Suppressor macrophage treated with lipopolysaccharide for 1 hour (primary cell): ENCODE measurements at places on chromosomes 7 and 10.

DNA sequence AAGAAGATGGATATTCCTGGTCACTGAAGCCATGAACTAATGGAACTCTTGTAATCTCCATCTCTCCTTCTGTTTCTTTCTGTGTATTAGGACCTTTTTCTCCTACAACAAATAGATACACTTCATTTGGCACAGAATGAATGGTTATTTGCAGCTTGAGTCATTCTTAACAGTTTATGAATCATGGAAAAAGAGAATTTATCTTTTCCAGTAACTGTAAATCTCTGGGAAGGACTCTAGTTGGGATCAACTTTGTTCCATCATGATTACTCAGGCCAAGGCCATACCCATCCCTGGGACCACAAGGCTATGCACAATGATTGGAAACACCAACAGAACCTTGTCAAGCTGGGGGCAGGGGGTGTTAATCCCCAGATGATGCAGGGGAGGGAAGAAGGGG lies 36.1 kb upstream of the MDFIC start:
- no peak for DNase-seq

DNA sequence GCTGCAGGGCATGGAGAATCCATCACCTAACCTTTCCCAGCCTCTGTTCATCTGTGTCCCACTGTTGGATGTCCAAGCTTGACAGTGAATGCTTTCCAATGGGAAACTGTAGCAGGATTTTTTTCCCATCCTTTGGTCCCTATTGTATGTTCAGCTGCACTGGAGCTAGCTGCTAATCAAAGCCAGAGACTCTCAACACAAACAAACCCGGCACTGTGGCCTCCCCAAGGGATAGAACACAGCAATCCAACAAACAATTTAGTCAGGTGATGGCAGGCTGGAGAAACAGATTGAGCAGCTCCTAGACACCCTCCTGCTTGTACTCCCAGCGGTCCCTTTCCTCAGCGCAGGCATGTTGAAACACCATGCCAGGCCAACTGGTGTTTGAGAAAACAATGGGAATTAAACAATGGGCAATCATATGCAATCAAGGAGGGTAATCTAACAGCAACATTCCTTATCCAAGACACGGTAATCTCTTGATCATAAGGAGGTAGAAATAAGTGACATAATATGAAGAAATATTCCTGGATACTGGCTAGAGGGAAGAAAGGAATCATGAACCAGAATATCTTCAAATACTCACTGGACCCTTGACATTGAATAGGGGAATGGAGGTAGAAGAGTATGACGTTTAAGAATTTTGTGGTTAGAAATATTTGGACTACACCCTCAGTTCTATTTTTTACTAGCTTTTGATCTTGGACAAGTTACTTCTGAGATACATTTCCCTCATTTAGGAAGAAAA lies 15.0 kb downstream of the PTN start:
- no peak for DNase-seq

- DNase-seq: no peak
Measured at GRCh38 chr10:36721871-36722270, 403.5 kb upstream of the ANKRD30A start.

DNA sequence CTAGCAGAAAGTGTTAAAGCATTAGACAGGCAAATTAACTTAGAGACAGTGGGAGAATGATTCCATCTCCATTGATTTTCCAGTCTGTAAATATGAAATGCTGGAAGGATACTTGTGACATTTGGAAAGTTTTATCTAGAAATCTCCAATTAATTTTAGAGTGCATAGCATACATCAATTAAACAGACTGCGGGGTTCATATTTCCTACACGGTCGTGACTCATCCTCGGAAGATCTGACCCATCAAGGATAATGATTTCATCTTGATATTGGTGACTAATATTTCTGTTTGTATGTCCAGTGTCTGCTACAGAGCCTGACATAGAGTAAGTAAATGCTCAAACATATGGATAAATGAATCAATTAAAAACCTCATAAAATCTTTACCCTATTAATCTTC lies 474.9 kb downstream of the KCNMA1 start:
- no peak for DNase-seq

DNA sequence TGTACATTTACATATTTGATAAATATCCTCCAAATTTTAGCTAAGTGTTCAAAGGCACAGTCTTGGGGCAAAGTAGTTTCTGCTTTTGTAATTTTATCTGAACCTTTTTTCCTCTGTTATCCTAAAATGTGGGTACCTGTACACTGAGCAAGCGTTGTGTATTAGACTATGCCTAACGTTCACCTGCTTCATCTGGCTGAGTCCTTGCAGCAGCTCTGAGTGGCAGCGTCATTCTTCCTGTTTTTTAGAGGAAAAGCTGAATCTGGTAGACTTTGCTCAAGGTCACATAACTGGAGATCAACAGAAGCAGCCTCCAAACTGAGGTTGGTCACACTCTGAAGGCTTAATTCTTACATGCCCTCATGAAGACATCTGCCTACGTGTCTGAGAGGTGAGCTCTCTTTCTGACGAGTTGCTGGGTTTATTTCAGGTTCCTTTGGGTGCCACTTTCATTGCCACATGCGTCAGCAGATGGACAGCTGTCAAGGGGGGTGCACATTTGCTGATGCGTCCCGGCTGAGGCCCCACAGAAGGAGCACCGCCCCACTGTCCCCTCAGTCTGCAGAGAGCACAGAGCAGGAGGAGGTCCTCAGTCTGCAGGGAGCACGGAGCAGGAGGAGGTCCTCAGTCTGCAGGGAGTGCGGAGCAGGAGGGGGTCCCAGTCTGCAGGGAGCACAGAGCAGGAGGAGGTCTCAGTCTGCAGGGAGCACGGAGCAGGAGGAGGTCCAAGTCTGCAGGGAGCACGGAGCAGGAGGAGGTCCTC lies 406.5 kb upstream of the SHH start:
- no peak for DNase-seq

DNA sequence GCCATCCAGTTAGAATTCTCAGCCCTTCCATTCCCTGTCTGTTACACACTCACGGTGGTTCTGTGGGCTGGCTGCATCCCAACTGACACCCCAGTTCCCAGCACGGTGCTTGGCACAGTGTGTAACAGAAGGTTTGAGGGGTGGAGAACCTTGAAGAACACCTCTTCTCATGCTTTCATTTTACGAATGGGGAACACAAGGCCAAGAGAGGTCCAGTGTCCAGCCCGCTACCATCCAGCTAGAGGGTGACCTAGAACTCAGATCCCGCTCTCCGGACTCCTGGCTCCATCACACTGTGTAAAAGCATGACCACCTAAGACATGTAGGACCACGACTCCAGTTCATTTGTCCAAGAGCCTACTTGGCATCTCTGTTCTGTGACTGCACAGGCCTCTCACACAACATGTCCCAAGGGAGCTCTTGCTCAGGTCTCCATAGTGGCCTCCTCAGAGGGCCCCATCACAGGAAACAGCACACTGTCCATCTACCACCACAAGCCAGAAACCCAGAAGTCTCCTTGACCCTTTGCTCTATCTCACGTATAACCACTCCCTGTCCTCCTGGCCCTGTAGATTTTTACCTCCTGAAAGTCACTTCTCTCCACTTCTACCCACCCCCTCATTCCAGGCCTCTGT lies 2.8 kb upstream of the CDH23 start:
- no peak for DNase-seq

- no peak for DNase-seq
Measured at GRCh38 chr7:129525225-129525862, 23.0 kb downstream of the SMKR1 start.

DNA sequence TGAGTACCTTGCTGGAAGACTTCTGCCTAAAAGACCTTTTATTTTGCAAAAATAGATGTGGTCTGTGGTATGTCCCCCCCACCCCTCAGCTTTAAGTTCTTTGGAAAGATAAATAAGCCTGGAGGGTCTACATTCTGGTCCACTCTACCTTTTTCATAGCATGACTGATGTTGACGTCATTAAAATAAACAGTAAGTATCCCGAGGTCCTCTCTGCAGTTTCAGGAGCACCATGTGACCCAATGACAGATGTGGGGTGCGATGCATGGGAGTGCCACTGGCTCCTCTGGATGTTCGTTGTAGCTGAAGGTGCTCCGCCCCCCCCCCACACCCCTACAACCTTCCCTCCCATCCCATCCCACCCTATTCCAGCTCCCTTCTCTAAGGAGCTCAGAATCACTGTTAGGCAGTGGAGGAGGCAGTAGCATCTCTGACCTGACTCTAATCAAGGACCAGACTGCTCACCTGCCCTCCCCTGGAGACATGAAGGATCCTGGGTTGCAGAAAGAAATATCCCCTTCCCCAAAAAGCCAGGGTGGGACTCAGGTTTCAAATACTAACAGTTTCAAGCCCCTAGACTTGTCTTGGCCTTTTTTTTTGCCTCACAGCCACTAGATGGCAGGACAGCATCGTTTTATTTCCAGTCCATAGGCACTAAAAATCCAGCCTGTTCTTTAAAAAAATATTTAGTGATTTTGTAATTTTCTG lies 25.1 kb downstream of the CASP7 start:
- peak; percentile 52 for DNase-seq

GRCh38 chr10:127702271-127702670 lies 34.7 kb upstream of the FOXI2 start:
- no peak for DNase-seq

- DNase-seq: peak; percentile 50
Measured at GRCh38 chr10:72812415-72812752, 81.2 kb upstream of the OIT3 start.

DNA sequence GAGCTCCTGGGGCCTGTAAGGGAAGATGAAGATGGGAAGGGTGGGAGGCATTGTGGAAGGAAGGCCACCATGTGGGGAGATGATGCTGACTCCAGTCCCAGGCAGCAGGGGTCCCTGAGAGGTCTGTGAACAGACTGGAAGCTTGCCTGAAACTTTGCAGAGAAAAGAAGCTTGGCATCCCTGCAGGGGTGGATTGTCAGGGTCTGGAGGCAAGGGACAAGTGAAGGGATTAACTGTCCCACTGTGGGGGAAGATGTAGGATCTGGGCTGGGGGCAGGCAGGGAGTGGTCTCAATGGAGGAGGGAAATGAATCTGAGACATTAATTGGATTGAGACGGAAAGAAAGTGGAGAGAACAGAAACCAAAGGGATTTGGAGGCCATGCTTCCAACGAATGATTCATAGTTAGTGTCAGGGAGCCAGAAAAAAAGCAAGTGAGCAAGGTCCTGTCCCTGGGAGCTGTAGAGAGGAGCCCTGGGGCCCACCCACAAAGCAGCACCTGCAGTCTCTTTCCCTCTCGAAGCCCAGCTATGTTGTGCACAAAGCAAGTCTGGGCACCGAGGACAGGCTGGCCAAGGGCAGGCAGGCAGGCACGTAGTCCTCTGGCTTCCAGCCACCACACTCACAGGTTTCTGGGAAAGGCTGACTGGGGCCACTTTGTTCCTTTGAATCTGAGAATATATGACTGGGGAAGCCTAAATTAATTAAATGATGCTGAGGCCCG lies 4.7 kb upstream of the SLC18A3 start:
- DNase-seq: no peak

DNA sequence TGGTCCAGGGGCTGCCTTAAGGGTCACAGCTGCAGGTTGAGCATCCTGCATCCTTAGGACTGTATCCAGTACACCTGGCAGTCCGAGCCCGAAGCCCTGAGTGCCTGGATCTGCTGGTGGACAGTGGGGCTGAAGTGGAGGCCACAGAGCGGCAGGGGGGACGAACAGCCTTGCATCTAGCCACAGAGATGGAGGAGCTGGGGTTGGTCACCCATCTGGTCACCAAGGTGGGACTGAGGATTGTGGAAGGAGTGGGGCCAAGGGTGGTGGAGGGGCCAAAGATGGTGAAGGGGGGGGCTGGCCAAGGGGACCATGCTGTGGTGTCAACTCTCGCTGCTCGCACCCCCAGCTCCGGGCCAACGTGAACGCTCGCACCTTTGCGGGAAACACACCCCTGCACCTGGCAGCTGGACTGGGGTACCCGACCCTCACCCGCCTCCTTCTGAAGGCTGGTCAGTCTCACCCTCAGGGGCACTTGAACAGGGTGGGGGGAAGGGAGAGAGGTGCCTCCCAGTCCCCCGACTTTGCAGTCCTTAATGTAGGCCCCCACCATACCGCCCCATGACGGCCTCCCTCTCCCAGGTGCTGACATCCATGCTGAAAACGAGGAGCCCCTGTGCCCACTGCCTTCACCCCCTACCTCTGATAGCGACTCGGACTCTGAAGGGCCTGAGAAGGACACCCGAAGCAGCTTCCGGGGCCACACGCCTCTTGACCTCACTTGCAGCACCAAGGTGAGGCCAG lies 5.3 kb downstream of the NFKB2 start:
- no peak for DNase-seq

- DNase-seq: no peak
Measured at GRCh38 chr10:100297242-100297641, 10.8 kb upstream of the BLOC1S2 start.

DNA sequence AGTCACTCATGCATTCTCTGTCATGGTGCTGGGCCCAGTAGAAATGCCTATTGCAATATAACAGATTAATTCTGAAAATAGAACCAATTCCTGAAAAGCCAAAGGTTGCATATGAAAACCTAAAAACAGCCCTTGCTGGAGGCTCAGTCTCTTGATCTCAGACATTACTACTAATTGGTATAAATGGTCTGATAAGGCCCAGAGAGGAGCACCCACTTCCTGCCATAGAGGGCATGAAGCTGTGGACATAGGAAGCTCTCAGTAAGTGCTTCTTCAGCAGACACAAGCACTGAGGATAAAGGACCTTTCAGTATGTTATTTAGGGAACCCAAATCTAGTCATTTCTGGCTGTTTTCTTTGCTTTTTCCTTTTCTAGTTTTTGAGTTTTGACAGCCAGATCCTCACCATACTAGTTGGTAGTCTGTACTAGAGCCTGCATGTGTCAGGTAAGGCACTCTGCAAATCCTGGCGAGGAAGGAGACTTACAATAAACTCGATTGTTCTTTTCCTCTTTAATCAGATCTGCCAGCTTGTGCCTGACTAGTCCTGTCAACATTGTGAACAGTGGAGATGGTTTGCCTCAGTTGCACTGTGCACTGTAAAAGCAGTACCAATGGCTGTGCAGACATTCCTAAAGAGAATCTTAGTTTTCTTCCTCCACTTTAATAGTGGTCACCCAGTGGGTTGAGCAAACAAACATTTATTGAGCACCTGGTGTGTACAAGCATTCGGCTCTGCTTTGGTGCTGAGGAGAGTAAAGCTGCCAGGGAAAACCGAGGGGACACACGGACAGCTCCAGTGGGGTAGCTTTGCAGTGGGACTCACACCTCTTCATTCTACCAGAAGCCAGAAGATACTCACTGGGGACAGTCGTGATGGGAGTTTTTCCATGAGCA lies 140.9 kb downstream of the CHN2 start:
- DNase-seq: no peak

DNA sequence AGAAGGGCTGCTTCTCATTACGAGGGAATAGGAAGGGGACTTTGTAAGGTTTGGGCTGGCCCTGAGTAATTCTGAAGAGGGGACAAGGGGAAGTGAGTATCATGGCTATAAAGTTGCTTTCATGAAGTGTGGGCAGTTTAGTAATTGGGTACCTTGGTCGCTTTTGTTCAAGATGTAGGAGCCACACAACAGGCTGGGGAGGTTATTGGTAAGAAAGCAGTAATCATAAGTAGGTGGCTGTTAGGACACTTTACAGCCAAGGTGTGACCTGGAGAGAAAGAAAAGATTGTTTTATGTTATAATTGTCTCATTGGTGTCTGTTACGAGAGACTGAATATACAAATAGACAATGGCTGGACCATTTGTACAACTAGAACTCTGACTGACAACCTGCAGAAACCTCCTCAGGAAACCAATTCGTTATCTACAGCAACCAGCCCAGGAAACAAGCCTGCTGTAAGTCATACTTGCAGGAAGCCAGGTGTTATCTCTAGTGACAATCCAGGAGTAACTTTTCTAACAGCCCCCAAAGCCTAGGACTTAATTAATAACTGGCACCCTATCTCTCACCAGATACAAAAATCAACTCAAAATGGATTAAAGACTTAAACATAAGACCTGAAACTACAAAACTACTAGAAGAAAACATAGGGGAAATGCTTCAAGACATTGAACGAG lies 5.0 kb upstream of the CCM2 start:
- DNase-seq: no peak
